ENCODE measurements at places on chromosomes 7 and 10.
A peak's percentile ranks its signal among the peaks of the same experiment; 100 is the strongest.

GRCh38 chr10:14560791-14561765 lies 213.6 kb downstream of the FAM107B start:
- no peak for DNase-seq

DNA sequence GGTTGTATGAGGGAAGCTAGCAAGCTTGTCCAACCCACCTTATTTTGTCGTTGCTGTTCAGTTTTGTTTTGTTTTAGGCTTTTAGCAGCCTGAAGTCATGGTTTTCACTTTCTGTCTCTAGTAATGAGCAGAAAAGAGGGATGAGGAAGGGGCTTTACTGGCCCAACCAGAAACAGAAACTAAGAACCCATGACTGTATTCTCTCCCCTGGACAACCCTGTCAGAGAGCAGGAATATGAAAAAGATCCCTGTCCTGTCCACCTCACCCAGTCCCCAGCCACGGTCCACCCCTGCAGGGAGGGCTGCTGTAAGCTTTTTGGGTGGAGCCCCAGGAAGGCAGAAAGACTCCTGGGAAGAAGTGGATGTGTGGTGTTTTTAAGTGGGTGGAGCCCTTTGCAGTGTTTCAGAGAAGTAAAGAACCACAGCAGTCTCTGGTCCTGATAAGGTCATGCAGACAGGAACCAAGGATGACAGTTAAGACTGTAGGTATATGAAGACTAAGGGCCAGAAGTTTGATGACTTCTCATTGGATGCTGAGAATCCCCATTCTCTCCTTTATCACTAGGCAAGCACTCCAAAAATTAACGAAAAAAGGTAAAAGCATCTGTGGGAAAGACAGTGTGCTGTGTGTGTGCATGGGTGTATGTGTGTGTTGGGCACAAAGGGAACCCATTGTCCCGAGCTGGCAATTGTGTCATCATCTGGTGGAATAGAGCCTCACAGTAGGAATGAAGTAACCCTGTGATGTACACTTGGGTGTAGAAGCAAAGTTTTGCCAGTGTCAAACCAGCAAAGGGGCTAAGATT lies 13.8 kb downstream of the MRPL32 start:
- DNase-seq = no peak

DNA sequence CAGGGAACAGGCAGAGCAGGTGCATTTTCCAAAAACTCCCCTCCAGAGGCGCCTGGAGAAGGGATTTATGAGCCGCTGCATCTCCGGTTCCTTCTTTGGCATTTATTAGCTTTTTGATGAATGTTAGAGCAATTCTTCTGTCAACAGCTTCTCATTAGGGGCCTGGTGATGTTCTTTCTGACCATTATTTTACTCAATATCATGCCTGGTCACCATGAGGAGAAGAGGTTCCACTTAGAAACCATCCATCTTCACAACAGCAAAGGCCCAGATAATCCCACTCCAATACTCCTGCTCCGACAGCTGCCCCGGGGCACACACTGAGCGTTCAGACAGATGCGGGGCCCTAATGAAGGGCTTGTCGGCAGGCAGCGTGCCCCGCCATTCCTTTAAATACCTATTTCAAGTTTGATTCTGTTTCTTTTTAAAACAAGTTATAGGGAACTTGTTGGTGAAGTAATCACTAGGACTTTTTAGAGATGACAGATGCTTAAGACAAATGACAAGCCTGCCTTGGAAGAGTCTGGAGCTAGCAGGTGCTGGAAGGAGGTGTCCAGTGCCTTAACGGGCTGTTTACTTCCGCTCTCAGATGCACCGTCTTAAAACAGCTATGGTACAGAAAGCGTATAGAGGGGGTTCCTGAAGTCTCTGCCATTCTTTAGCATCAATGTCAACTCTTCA lies 31.7 kb downstream of the ECHDC3 start:
- no peak for DNase-seq

GRCh38 chr10:6755781-6756460 lies 175.8 kb upstream of the PRKCQ start:
- no peak for DNase-seq

DNA sequence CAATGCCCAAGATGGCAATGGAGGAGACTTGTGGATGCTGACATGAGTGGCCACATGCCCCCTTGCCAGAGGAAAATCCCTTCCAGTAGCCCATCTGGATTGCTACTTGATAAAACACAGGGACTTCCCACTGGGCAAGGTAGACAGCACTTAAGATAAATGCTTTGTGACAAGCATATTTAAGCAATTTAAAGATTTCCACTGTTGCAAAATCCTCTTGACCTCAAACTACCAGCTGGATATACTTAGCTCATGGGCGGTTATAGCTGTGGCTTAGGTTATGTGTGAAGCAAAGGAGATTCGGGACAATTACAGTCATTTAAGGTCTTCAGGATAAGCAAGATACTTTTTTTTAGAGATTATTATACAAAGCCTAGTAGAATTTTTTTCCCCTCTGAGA lies 238.1 kb downstream of the BMPER start:
- DNase-seq = no peak

- DNase-seq = no peak
Observed at GRCh38 chr10:24900888-24901685, 51.3 kb downstream of the PRTFDC1 start.

DNA sequence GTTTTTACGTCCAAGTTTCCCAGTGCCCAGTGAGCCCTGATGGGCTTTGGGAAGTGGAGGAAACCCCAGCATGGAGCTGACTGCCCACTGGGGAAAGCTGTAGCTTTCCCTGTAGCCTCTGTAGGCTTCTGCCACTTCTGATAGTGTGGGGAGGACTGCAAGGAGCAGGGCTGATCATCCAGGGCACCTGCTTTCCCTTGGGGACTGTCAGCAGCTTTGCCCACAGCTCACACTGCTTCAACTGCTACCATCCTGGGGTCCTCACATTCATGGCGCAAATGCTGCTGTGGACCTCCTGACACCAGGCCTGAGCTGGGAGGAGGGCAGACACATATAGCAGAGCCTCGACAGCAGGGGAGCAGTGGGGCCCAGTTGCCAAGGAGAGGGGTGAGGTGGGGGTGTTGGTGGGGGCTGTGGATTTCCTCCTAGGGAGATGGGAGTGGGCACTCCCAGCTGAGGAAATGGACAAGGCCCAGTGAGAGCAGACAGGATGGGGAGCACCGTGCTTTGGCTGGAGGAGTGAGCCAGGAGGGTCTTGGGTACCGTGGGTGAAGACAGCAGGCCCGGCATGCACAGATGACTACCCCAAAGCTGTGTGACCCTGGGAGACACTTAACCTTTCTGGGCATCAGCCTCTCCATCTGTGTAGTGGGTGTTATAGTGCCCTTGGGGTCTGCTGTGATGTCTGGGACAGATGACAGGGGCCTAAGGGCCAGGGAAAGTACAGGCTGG lies 16.2 kb downstream of the RAMP3 start:
- no peak for DNase-seq

- peak; percentile 31 for DNase-seq
Observed at GRCh38 chr10:21002091-21002878, 105.2 kb upstream of the NEBL start.

- DNase-seq = no peak
Observed at GRCh38 chr7:4687956-4688355, 5.9 kb downstream of the FOXK1 start.

DNA sequence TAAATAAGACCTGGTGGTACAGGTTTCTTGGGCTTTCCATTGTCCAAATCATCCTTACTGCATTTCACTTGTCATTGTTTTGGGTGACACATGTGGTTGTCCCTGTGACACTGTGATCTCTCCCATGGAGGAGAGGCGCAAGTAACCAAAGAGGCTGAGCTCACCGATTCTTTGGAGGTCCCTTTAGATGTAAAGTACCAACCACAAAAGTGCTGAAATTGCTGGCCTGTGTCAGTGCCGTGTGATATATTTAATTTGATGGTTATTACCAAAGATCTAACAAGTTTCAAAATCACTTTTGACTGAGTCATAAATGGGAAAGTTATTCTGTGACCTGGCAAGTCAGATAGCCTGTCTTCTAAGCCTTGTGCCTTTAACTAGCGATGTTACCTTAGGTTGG lies 19.4 kb downstream of the MCM10 start:
- no peak for DNase-seq

GRCh38 chr10:87850742-87851205 lies 12.6 kb downstream of the KLLN start:
- DNase-seq = peak; percentile 82
